HS-5 (cell line): ENCODE measurements at places on chromosomes 16 and 17.

DNA sequence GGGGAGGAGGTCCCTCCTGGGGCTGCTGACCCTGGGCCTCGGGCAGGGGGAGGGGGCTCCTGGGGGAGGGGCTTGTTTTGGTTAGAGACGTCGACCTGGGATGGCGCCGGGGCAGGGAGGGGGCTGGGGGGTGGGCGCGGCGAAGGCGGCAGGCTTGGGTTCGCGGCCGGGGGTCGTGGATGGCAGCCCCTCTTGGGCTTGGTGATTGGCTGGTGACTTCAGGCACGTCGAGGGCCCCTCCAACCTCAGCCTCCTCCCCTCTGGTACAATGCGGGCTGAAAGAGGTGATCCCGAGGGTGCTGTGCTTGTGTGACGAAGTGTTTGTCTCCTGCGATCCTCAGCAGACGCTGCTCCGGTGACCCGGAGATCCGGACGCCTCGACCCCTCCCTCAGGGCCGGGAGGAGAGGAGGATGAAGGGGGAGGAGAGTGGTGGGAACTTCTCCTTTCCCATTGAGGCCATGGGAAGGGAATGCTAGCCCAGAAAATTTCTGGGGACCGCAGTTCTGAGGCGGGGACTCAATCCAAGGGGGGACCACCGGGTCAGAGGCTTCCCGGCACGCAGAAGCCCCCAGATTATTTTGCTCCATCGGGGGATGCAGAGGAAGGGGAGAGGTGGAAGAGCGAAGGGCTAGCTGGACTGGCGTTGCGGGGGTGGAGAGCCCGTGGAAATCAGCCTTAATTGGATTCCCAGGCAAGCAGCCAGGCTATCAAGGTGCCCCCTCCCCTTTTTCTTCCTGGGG is 43.9 kb downstream of the RAI1 start:
- DNase-seq = no peak

DNA sequence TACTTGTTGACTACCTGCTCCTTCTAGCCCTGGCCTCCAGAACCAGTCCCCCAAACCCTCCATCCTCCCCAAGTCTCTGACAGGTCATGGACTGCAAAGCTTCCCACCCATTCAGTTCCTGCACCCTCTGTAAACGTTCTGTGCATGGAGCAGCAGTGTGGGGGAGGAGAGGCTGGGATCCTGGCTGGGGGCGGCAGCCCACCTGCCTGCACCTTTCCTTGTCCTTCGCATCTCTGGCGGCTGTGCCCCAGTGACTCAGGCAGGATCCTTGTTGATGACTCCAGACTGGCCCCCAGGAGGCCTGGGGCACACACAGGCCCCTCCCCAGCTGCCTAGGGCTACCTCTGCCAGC is 1.6 kb upstream of the PKMYT1 start:
- no peak for DNase-seq

DNA sequence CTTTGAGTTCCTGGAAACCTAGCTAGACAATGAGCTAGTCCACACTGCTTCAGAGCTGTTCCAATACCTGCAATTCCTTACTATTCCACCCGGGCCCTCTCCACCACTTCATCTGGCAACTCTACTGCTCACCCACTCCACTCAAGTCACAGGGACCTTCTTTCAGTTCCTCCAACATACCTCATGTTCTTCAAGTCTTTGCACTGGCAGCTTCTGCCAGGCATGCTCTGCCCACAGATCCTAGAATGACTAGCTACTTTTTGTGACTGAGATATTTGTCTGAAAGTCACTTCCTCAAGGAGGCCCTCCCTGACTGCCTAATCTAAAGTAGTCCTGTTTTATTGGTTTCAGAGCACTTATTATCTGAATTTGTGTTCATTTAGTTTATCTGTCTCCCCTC is 86.4 kb downstream of the TEX14 start:
- DNase-seq = no peak

DNA sequence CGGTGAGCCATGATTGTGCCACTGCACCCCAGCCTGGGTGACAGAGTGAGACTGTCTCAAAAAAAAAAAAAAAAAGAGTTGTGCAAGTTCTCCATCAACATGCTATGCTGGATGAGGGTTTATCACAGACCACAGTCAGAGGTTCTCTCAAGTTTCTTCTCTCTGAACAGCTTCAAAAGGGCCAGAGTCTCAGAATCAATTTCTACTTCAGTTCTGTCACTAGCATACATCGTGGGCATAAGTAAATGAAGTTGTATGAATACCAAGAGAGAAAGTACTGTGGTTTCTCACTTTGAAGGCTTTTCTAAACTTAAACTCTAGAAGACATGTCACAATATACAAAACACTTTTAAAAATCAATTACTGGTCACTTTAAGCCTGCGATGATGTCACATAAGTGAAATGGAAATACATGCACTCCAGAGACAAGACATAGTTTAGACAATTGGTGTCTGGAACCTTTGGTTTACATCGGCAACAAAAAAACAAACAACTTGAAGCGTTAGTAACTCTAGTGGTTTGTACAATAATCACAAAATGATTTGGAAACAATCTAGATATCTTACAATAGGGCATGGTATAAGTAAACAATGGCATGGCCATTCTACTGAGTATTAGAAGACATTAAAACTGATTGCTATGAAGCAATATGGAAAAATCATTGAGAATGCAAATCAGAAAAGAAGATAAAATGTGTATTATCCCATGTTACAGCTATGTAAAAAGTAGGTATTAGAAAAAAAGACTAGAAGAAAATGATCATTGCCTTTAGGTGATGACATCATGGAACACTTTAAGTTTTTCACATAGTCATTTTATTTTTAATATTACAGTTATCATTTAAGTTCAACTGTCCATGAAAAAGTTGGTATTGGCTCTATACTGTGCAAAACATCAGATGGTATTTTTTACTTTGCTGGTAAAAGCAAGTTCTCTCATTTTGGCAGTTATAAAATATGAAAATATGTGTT is 232.3 kb downstream of the ZFHX3 start:
- DNase-seq = no peak

DNA sequence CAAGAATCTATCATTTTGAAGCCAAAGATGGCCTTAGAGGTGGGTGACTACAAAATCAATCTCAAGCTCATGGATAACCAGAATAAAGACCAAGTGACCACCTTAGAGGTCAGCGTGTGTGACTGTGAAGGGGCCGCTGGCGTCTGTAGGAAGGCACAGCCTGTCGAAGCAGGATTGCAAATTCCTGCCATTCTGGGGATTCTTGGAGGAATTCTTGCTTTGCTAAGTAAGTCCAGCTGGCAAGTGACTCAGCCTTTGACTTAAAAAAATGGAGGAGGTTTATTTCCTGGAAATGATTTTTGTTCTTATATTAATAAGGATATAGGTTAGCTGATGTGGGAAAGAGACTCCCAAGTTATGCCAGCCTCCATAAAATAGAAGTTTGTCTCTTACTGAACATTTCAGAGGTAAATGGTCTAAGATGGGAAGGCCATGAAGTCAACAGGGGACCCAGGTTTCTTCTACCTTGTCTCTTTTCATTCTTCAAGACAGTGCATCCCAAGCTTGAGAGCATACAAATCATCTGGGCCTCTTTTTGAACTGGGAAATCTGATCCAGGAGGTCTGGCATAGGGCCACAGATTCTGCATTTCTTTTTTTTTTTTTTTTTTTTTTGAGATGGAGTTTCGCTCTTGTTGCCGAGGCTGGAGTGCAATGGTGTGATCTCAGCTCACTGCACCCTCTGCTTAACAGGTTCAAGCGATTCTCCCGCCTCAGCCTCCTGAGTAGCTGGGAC is 19.8 kb upstream of the TANGO6 start:
- peak; percentile 85 for DNase-seq

DNA sequence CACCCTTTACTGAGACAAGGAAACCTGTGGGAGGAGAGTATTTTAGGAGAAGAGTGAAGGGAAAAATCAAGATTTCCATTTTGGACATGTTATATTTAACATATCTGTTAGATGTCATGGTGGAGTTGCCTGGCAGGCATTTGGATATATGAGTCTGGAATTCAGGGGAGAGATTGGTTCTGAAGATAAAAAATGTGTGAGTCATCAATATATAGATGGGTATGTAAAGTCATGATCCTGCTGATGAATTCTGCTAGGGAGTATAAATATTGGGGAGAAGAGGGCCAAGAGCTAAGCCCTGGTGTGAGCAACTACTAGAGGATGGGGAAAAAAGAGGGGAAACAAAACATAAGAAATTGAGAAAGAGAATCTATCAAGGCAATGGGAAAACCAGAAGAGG is 151.3 kb upstream of the SOX9 start:
- no peak for DNase-seq

- DNase-seq = no peak
Measured at GRCh38 chr17:11514565-11514964, 83.7 kb upstream of the DNAH9 start.

DNA sequence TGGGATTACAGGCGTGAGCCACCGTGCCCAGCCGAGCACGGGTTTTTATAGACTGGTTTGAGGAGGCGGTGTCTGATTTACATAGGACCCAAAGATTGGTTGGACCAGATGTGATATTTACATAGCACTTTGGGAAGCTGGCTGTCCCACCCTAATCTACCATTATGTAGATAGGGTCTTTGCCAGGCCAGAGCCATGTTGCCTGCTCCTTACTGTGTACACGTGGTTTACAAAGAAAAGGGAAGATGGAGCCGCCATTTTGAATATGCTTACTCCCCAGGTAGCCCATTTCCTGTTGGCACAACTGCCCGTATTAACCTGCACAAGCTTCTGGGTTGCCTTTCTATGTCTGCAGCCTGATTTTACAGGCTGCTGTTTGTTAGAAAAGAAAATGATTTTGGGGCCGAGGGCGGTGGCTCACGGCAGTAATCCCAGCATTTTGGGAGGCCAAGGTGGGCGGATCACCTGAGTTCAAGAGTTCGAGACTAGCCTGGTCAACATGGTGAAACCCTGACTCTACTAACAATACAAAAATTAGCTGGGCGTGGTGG is 89.9 kb upstream of the EEF2KMT start:
- no peak for DNase-seq

GRCh38 chr17:81537343-81537855 is 9.2 kb downstream of the FSCN2 start:
- DNase-seq = no peak

DNA sequence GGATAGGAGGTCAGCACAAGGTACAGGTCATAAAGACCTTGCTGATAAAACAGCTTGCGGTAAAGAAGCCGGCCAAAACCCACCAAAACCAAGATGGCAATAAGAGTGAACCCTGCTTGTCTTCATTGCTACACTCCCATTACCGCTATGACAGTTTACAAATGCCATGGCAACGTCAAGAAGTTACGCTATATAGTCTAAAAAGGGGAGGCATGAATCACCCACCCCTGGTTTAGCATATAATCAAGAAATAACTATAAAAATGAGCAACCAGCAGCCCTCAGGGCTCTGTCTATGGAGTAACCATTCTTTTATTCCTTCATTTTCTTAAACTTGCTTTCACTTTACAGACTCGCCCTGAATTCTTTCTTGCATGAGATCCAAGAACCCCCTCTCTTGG is 1.0 kb upstream of the HSBP1 start:
- DNase-seq = no peak

DNA sequence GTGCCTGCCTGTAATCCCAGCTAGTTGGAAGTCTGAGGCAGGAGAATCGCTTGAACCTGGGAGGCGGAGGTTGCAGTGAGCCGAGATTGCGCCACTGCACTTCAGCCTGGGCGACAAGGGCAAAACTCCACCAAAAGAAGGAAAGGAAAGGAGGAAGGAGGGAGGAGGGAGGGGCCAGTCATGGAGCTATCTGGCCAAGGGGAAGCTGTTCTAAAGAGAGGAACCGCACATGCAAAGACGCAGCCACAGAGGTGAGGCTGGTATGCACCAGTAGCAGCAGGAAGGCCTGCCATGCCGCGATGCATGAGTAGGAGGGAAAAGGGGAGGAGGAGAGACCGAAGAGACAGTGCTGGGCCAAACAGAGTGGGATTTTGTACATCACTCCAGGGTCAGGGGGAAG is 35.9 kb downstream of the HSBP1 start:
- DNase-seq = no peak

DNA sequence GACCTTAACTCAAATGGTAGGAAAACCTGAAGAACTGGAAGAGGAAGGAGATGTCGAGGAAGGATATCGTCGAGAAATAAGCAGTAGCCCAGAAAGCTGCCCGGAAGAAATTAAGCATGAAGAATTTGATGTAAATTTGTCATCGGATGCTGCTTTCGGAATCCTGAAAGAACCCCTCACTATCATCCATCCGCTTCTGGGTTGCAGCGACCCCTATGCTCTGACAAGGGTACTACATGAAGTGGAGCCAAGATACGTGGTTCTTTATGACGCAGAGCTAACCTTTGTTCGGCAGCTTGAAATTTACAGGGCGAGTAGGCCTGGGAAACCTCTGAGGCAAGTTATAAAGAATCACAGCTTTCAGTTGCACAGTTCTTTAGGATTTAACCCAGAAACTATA is 15.5 kb downstream of the ERCC4 start:
- DNase-seq = no peak

DNA sequence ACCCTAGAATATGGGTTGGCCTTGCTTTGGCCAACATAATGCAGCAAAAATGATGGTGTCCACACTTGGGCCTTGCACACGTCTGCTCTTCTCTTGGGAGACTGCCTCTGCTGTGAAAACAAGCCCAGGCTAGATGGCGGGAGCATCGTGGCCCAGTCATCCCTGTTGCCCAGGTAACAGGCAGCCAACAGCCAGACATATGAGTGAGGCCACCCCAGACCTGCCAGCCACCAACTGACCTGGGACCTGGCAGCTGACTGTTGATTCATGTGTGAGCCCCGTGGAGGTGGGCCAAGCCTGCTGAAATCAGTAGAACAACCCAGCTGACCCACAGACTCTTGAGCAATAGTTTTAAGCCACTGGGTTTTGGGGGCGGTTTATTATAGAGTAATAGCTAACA is 39.4 kb upstream of the CDH3 start:
- no peak for DNase-seq

DNA sequence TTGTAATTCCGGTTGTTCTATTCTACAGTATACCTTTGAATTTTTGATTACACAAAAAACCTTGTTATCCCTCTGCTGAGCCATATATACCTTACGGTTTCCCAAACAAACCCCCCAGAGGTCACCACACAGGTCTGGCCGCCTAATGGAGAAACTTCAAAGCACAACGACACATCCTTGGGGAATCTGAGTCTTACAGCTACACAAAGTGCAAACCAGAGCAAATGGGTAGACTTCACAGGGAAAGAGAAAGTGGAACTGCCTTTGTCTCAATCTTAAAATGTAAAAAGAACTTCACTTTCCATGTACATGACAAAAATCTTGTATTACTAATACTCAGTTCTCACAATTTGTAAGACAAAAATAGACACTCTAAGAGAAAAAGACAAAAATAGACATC is 2.7 kb downstream of the FBXO31 start:
- no peak for DNase-seq

DNA sequence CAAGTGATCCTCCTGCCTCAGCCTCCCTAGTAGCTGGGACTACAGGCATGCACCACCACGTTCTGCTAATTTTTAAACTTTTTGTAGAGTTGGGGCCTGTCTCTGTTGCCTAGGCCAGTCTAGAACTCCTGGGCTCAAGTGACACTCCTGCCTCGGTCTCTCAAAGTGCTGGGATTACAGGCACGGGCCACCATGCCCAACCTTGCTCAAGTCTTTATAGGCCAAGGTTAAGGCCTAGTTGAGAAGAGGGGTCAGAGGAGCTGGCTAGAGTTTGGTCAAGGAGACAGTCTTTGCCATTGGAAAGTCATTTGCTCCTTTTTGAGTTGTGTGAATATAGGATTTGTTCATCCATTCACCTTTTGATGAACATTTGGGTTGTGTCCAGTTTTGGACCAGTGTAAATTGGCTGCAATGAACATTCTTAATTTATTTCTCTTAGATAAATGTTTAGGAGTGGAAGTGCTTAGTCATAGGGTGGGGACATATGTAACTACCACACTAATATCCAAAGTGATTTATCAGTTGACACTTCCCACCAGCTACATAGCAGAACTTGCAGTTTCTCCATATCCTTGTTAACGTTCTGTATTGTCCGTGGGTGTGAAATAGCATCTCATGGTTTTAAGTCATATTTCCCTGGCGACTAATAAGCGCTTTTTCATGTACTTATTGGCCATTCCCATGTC is 30.7 kb upstream of the ARHGAP17 start:
- DNase-seq = peak; percentile 31
